Left cardiac atrium (tissue), 4 donors: ENCODE measurements at places on chromosomes 13 and 19. TPM values are rescaled to one million over a fixed set of nuclear protein-coding genes. Genes with fewer than 3 reads are reported as not detected.

The SAE1 gene
- 54.7 TPM for total RNA-seq

The KLHL1 gene
- total RNA-seq, result not detected

The KRI1 gene
- 15.0 TPM for total RNA-seq

The CLIP3 gene
- total RNA-seq, result 7.9 TPM

The PDX1 gene
- total RNA-seq, result not detected
